ENCODE measurements at places on chromosomes 11 and 22. TPM values are rescaled to one million over a fixed set of nuclear protein-coding genes. Genes with fewer than 3 reads are reported as not detected.

Gene LIF
- total RNA-seq = 4.8 TPM

Gene EIF3D
- total RNA-seq = 227 TPM

Gene CBLIF
- not detected for total RNA-seq

Gene PES1
- 29.1 TPM for total RNA-seq

Gene EXPH5
- total RNA-seq = 5.1 TPM

Gene AMOTL1
- total RNA-seq = 79.3 TPM

Gene TYR
- not detected for total RNA-seq

Gene MMP26
- not detected for total RNA-seq

Gene RAC2
- total RNA-seq = 3.2 TPM

Gene OR51I1
- 0.63 TPM for total RNA-seq

Gene OR10D3
- total RNA-seq = not detected
